Activated T-helper 1 cell treated with Interleukin-2 at 50 U/mL for 16 hours (primary cell): ENCODE measurements at places on chromosomes 3 and 15.

DNA sequence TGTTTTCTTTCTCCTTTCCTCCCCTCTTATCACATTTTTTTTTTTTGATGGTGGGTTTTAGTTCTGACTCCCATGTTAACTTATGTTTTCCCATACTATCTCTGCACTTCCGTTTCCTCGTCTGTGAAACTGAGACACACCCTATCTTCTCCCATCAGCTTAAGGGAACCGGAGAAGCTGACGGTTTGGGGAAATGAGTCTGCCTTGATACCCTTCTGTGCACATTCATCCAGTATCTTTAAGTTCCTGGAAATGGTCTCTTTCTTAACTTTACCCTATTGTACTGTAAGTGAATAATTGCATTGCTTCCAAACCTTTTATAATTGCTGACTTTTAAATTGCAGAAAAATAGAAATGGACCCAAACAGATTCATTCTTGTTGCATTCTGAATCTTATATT is 26.2 kb upstream of the CFAP161 start:
- no peak for DNase-seq

- no peak for DNase-seq
Measured at GRCh38 chr3:190709351-190709773, 153.1 kb downstream of the GMNC start.

- DNase-seq, result no peak
Measured at GRCh38 chr3:138440596-138440995, 6.2 kb downstream of the ESYT3 start.

- no peak for DNase-seq
Measured at GRCh38 chr3:39347586-39347876, 18.0 kb downstream of the CCR8 start.

DNA sequence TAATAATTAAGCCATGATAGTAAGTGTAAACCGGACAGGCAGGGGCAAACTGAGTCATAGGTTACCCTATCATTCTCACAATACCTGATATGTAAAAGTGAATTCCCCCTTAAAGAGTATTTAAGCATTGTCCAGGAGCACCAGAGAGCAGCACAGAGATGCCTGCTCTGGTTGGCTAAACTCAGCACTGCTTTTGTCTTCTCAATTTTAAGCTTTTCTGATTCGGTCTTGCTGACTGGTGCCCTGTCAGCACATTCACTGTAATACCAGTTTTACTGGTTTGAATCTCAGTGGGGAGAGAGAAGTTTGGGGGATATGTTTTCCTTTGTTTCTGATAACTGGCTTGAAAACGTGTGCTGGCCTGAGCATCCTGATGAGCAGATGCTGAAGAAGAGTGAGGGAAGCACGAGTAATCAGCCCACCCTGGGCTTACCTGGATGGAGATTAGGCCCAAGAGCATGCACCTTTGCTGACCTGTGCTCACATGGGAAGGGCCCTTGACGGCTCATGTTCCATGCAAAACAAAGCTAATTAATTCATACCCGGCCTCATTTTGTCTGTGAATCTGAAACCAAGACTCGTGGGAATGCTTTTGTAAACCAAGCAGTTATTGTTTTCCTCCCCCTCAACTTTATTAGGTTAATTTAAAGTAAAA is 208.5 kb upstream of the MRPL3 start:
- no peak for DNase-seq

DNA sequence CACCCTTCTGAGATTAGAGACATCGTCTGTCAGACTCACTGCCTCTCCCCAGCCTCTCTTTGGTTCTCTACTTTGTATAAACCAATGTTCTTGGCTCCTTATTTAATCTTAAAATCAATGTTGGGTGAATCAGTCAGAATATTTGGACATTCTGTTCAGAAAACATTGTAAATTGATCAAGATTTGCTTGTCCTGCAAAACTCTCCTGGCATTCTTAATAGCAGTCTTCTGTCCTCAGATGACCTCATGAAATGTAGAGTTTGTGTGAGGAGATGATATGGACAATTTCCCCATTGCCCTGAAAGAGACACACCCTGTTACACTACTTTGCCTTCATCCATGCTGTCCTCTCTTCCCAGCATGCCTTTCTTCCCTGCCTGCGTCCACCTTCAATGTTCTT is 33.6 kb downstream of the CD200R1L start:
- no peak for DNase-seq

GRCh38 chr15:67480741-67481140 is 40.2 kb upstream of the C15orf61 start:
- DNase-seq, result no peak

- DNase-seq, result peak; percentile 29
Measured at GRCh38 chr15:80695099-80695910, at the start of gene ABHD17C. Gene ABHD17C, plus strand, starts transcription at chr15:80695310. Its CDS starts 120 bp downstream, at chr15:80695430.

- no peak for DNase-seq
Measured at GRCh38 chr15:93042691-93043378, 46.2 kb downstream of the RGMA start.

DNA sequence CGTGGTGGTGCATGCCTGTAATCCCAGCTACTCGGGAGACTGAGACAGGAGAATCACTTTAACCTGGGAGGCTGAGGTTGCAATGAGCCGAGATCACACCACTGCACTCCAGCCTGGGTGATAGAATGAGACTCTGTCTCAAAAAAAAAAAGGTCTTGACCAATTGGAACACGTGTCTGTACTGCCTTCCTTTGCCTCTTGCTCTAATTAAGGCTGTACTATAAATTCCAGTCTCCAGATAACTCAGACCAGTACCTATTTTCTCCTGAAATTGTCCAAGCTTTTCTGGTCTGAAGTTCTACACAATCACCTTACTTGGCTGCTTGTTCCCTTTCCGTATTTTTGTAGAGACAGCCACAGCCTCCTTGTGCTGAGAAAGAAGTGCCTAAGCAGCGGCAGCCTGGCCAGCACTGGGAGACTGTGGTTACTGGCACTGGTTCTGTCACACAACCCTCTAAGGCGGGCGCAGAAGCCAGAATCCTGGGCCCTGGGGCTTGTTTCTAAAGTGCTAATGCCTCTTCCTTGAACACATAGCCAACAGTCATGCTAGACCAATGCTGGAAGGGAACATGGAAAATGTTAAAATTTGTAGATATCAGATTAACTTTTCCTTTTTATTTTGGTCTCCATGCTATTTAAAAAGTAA is 6.2 kb upstream of the CEP70 start:
- no peak for DNase-seq

DNA sequence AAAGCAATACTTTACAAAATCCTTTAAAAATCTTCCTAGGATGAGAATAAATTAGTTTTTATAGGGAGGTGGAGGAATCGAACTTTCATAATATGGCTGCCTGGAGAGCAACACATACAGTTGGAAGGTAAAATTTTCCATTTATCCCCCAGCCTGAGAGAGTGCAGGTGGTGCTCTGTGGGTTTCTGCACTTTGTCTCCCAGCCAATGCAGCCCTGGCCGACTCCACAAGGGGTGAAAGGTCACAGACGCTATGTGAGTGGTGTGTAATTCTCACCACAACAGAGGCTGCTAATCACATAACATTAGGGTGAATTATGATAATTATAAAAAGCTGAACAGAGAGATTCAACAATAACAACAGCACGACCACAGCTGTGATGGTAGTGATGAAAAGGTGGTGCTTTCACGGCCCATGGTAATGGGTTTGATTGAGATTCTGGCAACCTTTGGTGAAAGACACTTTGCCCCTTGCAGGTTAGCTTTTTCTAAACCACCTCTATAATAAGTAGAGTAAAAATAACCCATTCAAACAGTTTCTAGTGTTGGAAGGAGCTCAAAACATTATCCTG is 30.1 kb upstream of the NANOGP8 start:
- no peak for DNase-seq

- DNase-seq, result no peak
Measured at GRCh38 chr15:80669663-80670273, 25.3 kb upstream of the ABHD17C start.

DNA sequence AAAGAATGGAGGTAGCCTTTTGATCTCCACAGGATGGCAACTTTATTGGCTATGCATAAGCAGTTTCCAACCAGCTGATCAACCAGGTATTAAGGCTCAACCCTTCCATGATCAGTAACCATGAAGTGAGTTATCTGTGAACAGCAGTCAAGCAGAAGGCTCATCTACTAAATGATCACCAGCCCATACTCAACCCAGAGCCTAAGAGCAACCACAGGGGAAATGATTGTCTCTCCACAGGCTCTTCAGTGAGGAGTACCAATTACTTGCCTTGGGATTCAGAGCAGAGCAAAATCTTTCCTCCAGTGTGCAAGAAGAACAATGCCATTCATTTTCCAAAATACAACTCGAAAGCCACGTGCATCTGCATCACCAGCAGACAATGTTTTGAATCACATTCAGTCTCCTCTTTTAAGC is 754.8 kb downstream of the ROBO1 start:
- DNase-seq, result no peak

GRCh38 chr15:69092159-69092558 is 68.3 kb upstream of the GLCE start:
- DNase-seq, result no peak

- no peak for DNase-seq
Measured at GRCh38 chr3:14246414-14246813, 67.8 kb downstream of the LSM3 start.

DNA sequence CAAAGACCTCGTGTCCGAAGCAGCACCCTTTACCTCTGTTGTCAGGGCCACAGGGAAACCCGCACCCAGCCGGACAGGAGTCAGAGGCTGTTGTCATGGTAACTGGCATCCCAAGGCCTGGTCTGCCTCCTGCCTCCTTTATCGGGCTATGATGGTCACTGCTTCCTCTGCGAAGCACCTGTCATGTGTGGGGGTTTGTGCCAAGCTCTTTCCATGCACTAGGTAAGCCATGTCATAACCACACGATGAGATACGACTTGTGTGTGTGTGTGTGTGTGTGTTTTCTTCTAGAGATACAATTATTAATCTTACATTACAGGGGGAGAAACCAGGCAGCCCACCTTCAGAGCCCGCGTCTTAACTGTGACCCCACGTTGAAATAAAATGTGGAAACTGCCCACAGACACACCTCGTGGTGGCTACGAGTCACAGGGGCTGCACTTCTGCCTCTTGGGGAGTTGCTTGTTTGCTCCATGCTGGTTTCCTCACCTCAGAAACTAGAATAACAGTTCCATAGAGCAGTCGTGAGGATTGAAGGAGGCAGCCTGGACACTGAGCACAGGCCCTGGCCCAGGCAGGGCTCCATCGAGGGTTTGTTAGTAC is 18.0 kb downstream of the ZDHHC19 start:
- no peak for DNase-seq

DNA sequence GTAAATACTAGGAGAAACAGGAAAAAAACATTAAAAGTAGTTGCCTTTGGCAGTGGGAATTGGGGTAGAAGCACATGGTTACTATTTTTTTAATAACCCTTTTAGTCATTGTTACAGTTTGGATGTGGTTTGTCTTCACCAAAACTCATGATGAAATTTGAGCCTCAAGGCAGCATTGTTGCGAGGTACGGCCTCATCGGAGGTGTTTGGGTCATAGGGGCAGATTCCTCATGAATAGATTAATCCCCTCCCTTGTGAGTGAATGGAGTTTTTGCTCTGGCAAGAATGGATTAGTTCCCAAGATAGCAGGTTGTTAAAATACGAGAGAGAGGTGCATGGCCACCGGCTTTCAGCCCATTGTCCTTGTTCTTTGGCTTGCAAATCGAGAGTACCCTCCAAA is 92.6 kb downstream of the LEKR1 start:
- no peak for DNase-seq

DNA sequence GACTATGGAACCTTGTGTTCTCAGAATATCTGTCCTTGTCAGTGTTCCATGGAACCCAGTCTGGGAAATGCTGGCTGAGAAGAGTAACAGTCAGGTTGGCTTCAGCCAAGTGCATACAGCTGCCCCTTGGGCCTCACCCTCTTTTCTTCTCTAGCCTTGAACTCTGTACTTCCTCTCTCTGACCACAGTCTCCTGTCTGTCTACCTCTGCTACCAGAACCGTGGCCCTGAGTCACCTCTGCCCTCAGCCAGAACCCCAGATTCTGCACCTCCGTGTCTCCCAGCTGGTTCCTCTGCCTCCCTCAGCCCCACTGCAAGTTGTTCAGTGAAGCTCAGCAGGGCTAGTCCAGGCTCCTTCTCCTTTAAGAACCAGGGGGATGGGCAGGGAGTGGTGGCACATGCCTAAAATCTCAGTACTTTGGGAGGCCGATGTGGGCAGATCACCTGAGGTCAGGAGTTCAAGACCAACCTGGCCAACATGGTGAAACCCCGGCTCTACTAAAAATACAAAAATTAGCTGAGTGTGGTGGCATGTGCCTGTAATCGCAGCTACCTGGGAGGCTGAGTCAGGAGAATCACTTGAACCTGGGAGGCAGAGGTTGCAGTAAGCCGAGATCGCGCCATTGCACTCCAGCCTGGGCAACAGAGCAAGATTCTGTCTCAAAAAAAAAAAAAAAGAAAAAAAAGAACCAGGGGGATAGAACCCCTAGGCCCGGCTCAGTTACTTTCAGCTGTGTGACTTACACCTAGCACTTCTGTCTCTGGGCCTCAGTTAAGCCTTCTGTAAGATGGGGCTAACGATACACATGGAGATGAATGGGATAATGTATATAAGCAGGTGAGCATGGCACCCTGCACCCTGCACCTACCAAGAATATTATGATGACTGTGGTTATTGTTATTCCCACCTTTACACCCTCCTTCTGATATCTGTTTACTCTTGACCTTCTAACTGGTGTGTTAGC is 24.3 kb upstream of the TATDN2 start:
- peak; percentile 33 for DNase-seq

DNA sequence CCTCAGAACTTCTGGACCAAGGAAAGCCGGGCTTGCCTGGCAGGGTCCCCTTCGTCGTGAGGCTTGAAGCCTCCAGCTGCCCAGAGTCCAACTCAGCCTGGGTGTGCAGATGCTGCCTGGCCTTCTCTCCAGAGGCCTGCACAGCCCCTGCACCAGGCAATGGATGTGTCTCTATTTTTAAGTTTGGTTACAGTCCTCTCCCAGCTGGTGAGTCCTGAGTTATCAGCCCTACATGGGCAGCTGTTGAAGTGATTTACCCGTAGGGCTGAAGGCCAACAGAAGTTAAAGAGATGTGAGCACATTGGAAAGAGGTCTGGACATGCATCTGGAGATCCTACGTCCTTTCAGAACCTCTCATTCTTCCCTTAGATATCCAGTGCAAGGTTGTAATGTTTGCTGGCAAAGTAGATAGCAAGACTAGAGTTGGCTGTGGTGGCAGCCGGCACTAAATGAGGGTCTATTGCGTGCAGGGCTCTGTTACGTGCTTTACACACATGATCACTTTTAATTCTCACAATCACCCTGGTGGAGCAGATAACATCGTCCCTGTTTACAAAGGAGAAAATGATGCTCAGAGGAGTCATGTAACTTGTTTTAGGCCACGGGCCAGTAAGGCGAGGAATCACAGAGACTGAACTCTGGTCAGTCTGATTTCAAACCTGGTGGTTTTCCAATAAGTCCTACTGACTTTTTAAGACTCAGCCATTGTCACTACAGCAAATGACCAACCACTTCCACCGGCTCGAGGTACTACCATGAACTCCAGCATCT is 9.9 kb downstream of the FYCO1 start:
- no peak for DNase-seq

- DNase-seq, result no peak
Measured at GRCh38 chr15:47466357-47466756, 250.9 kb upstream of the SEMA6D start.

GRCh38 chr3:50617096-50617791 is at the start of gene MAPKAPK3:
Gene MAPKAPK3, plus strand, starts transcription at chr3:50617151. Its CDS starts 415 bp downstream, at chr3:50617566.
- no peak for DNase-seq

- no peak for DNase-seq
Measured at GRCh38 chr3:102466001-102466400, 31.2 kb downstream of the ZPLD1 start.
